Activated naive CD4-positive, alpha-beta T cell (primary cell): ENCODE measurements at places on chromosomes 3 and 15.

DNA sequence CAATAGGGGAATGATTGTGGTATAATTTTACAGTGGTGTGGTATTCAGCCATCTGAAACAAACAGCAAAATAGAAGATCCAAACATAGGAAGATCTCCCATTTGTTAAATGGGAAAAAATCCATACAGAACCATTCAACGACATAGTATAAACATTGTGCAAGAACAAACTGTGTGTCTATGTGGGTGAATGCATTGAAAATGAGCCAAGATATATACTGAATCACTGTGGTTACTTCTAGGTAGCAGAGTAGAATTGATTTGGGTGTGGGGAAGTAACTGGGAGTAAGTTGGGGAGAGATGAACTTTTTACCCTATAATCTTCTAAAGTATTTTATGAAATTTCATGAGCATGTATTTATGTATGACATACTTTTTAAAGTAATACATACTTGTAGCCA is 123.1 kb upstream of the UMPS start:
- no peak for DNase-seq

- no peak for DNase-seq
These were observed 12.4 kb upstream of the CEP152 start for GRCh38 chr15:48823237-48823636.

- DNase-seq, result no peak
These were observed 33.3 kb downstream of the TM4SF18 start for GRCh38 chr3:149299938-149300801.

- no peak for DNase-seq
These were observed 78.3 kb upstream of the POLG start for GRCh38 chr15:89412905-89413411.

- no peak for DNase-seq
These were observed 53.9 kb upstream of the PLXNA1 start for GRCh38 chr3:126928921-126929474.

GRCh38 chr15:99755692-99756409 is 22.6 kb upstream of the LYSMD4 start:
- no peak for DNase-seq

DNA sequence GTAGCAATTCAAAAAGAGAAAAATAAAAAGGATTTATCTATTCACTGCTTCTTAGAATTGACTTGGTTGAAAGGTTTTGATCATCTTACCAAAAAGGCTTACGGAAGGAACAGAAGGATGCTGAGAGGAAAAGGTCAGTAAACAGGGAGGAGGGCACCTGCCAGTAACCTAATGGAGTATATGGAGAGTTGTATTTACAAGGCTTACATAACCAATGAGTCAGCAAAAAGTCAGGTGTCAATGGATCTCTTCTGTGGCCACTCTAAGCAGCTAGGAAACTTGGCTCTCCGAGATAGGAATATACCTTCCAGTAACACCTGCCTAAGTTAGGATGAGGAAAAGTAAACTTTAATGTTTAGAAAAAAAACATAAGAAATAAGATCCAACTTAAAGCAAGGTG is 80.5 kb upstream of the PLXND1 start:
- DNase-seq, result no peak

DNA sequence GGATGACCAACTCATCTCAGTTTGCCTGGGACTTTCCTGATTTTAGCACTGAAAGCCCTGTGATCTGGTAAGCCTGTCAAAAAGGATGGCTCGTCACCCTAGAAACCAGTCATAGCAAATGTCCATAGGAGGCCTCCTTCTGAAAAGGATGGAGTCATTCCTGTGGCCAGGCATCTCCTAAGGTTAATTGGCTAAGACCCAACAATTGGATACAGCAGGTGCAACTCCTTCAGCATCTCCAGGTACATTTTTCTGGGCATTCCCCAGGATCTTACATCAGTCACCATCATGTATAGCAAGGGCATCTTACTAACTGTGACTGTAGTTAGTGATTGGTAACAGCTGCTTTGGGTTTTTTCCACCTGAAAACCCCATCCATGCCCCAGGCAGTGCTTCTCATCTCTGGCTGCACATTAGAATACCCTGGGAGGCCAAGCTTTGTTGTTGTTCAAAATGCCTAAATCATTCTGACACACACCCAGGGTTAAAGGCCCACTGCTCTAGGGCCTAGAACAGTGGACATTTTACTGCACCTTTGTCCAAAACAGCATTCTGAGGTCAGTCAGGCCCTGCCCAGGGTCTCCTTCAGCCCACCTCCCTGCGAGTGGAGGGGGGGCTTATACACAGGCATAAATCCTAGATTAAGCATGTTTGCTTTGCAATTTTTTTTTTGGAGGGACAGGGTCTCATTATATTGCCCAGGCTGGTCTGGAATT is 28.3 kb upstream of the GALNT15 start:
- DNase-seq, result no peak

DNA sequence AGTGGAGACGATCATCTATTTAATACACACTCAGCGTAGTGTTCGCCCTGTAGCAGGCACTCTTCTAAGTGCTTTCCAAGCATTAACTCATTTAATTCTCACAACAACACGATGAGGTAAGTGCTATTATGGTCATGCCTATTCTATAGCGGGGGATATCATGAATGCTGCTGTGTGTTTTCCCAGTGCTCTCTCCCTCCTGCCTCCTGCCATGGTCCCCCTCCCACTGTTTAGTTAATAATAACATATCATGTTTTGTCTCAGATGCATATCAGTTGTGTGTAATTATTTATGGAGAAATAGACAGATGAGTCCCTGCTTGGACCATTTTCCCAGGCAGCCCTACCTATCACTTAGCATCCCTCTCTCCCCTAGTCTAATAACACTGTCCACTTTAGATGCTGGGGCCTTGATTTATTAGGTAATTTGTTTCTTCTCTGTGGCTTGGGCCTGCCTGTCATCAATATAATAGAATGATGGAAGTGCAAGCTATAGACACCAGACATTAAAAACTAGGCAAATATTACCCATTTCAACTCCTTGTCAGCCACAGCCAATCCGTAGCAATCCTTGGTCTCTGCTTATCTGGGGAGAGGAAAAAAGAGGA is 122.9 kb upstream of the TLE3 start:
- DNase-seq, result no peak

- DNase-seq, result no peak
These were observed 88.9 kb upstream of the CCNL1 start for GRCh38 chr3:157248590-157249422.

GRCh38 chr15:31551323-31551722 is 224.7 kb downstream of the KLF13 start:
- no peak for DNase-seq

DNA sequence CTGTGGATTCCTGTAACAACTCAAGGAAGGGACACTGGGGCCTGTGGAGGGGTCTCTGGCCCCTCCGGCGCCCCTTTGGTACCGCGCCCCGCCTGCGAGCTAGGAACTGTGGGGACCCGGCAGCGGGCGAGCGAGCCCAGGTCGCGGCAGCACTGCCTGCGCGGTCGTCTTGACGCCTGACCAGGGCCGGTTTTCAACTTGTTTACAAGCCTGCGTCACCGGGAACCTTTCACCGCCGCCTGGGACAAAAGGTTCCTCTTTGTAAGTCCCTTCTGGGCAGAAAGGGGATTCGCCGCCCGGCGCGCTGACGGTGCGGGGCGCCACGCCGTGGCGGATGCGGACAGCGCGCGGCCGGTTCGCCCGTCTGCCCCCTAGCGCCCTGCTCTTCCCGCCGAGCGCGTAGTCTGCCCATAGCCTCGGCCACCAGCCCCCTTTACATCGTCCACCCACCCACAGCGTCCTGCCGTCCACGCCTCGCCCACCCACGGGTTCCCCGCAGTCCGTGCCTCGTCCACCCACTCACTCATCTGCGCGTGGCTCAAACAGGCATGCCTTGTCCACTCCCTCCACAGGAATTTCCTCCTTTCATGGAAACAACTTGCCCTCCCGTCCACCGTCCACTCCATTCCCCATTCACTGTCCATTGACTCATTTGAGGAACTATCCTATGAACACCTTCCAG is 5.5 kb upstream of the CFAP100 start:
- no peak for DNase-seq

- DNase-seq, result no peak
These were observed 7.8 kb upstream of the TM2D3 start for GRCh38 chr15:101660005-101660404.

DNA sequence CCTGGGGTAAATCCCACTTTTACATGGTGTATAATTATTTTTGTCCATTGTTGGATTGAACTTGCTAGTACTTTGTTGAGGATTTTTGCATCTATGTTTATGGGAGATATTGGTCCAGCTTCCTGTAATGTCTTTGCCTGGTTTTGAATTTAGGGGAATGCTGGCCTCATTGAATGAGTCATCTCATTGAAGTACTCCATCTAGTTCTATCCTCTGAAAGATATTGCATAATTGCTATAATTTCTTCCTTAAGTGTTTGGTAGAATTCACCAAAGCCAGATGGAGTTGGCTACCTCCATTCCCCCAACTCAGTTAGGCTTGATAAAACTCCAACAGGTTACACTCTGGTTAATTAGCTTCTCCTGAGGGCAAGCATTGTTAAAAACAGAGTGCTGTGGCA is 237.4 kb upstream of the TGFBR2 start:
- DNase-seq, result no peak

- no peak for DNase-seq
These were observed 32.8 kb upstream of the SSR3 start for GRCh38 chr3:156587760-156588069.

DNA sequence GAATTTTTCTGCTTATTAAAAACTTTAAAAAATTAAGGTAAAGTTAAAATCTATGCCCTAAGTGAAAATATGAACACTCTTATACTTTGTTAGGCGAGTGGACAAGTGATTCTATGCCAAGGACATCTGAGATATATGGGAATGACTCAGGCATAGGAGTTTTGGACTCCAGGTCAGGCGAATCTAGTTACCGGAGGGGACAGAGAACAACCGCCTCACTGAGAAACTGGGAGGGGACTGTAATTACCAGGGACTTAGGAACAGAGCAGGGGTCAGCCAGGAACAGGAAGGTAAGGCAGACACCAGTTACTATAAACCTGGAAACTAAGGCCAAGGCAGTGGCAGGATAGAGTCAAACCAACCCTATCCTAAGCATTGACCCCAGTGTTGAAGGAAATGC is 16.8 kb upstream of the ATP1B3 start:
- DNase-seq, result no peak

DNA sequence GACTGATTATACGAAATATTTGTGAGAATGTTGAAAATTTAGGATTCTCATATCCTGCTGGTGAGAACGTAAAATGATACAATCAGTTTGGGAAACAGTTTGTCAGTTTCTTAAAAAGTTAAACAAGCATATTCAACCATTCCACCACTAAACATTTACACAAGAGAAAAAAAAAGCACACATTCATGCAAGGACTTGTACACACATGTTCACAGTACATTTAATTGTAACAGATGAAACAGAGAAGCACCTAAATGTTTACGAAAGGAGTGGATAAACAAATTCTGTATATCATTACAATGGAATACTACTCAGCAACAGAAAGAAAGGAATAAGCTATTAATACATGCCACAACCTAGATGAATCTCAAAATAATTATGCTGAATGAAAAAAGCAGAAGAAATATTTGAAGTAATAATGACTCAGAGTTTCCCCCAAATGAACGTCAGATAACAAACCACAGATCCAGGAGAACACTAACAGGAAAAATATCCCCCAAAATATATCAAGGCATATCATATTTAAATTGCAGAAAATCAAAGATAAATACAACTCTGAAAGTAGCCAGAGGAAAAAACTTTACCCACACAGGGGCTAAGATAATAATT is 14.3 kb downstream of the ANKRD28 start:
- no peak for DNase-seq

GRCh38 chr15:70475921-70476320 is 287.4 kb downstream of the UACA start:
- DNase-seq, result no peak

DNA sequence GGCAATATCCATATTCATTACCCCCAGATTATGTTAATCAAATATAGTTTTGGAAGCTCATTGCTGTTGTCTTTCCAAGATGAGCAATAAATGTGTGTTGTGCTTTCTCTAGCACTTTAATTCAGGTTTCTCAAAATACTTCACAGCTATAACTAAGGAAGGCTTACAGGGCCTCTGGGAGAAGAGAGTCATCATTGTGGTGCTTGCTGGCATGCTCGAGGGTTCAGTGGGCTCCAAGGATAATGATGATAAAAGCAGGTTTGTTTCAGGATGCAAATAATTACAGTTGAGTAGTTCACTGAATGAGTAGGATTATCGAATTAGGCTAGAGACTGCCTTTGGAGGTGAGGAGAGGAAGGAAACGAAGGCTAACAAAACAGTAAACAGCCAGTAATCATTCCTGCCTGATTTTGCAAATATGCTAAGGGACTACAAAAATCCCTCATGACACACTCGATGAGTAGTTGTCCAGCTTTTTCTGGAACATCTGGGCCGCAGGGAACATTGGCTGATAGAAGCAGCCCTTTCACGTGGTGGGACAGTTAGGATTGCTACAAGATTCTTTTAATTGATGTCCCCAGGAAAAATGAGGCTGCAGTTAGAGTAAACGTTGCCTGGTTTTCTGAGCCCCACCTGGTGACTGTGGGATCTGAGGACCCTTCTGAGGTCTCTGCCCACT is 54.1 kb downstream of the SLC7A14 start:
- no peak for DNase-seq

GRCh38 chr15:84727429-84727828 is 11.5 kb upstream of the SEC11A start:
- no peak for DNase-seq

DNA sequence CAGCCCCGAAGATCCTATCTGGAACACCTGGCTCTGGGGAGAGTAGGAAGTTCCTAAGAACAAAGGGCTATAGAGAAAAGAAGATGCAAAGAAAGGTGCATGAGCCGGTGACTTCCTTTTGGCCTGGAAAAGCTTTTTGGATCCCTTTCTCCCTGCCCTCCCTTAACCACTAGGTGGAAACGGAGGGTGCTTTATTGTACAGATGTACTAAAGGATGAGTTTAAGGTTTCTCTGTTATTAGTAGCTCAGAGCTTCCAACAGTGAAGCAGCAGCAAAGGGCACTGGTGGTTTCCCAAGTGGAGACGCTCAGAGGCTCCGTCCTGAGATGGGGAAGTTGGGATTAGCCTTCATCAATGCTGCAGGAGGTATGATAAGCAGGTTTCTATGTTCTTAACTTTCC is 5.9 kb upstream of the ADGRG7 start:
- DNase-seq, result no peak

DNA sequence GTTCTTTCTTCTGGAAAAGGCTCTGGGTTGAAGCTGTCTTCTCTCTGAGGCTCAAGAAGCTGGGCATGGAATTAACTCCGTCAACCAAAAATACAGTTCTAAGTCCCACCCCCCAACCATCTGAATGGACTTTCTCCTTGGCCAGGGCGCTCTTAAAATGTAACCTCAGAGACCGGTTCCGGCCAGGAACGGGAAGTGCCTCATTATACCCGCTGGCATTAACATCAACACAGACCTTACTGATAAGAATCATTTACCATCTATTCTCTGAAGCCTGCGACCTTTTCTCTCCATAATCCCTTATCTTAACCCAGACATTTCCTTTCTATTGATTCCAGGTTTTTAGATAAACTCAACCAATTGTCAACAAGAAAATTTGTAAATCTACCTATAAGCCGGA is 64.7 kb downstream of the ATP1B3 start:
- DNase-seq, result no peak

DNA sequence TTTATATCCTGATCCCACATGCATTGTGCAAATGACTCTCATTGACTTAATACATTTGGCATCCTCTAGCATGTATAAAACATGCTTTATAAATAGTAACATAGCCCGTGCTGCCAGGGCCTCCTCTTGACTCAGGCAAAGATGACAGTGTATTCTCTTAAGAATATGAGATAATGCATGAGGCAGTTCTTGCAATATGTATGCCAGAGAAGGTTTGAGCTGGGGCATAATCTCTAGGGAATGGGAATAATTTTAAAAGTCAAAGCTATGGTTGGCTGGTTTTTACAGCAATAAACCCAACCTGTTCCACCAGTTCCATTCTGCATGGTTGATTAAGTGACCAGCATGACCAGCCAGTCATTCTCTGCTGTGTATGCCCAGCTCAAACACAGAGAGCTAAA is 179.0 kb upstream of the PFN2 start:
- DNase-seq, result no peak
